C1 segment of cervical spinal cord (tissue), 14 donors: ENCODE measurements at places on chromosomes 7 and 10.

DNA sequence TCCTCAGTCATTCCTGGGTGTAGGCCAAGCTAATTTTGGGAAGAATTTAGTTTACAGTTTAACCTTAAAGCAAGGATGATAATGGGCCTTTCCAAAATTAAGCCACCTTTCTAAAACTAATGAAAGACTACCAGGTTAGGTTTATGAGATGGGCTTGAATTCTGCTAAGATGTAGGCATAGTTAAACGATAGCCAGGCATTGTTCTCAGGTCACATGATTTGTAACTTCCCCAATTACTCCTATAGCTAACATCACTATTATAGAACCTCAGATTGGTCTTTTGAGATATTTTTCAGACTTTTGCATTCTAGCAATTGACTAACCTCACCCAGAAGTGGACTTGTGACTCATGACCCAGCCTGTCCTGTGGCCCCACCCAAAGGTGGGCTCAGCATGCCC lies 7.0 kb upstream of the NUB1 start:
- no peak for DNase-seq

DNA sequence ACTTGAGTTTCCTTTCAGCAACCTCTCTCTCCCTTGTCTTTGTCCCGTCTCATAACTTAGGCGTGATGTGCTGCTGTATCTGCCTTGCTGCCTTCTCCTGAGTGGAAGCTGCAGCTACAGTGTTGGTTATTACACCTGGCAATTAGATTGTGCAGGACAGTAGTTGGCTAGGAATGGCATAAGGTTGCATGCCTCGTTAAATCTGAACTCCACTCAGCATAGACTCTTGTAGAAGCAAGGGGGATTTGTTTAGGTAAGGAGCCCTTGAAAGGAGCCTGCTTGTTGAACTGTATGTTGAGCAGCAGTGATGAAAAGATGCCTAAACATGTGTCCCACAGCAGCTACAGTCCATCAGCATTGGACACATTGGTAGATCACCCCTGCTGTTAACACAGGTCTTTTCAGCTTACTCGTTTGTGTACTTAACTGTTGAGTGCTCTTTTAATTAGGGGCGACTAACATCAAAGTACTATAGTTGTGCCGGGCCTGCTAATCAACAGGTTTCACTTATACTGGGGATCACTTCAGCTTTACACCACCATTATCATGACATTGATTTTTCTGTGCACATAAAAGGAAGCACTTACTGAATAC lies 225.0 kb downstream of the AUTS2 start:
- no peak for DNase-seq

GRCh38 chr10:80454513-80455460 lies 677 bp downstream of the TSPAN14 start:
- no peak for DNase-seq

- DNase-seq: no peak
Measured at GRCh38 chr7:35513828-35514227, 181.1 kb downstream of the HERPUD2 start.

DNA sequence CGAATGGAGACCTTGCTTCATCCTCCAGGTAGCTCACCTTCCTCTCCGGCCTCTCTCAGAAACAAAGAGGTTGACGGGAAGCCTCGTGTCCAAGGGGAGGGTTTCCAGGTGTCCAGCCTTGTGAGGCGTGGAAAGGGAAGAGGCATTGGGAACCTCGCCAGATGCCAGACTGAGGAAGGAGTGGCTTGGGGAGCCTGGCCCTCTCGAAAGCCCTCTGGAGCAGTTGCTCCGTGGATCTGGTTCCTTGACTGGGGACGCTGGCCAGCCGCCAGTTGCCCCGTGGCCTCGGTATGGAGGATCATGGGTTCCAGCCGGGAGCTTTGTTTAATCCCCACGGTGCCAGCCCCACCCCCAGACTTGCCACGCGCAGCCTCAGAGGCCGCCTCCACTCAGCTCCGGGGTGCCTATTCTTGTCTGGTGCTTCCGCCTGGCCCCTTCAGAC lies 30.3 kb upstream of the SUN1 start:
- no peak for DNase-seq

- DNase-seq: no peak
Measured at GRCh38 chr10:97805949-97806348, 34.1 kb upstream of the SFRP5 start.
